ENCODE measurements at places on chromosomes 7 and 10. TPM values are rescaled to one million over a fixed set of nuclear protein-coding genes. Genes with fewer than 3 reads are reported as not detected.

Gene ZNF727
- total RNA-seq: not detected

Gene ASZ1
- not detected for total RNA-seq

Gene CCDC172
- total RNA-seq: not detected

Gene ECHDC3
- total RNA-seq: 1.3 TPM

Gene ADRB1
- 12.4 TPM for total RNA-seq

Gene GPRIN2
- total RNA-seq: not detected

Gene OR2A5
- total RNA-seq: not detected

Gene TMEM209
- 17.6 TPM for total RNA-seq

Gene SPDYE2B
- total RNA-seq: not detected

Gene OGA
- total RNA-seq: 92.7 TPM

Gene TDRD1
- not detected for total RNA-seq

Gene C7orf57
- total RNA-seq: not detected

Gene NUTM2A
- total RNA-seq: 0.48 TPM

Gene GPR85
- total RNA-seq: 2.8 TPM

Gene EPHA1
- total RNA-seq: not detected
